NCI-H1417 treated with DMSO at 0.1 percent for 48 hours (cell line): ENCODE measurements at places on chromosomes 2 and 18.

- DNase-seq, result no peak
These were observed 40.5 kb upstream of the KIDINS220 start for GRCh38 chr2:8877894-8878293.

DNA sequence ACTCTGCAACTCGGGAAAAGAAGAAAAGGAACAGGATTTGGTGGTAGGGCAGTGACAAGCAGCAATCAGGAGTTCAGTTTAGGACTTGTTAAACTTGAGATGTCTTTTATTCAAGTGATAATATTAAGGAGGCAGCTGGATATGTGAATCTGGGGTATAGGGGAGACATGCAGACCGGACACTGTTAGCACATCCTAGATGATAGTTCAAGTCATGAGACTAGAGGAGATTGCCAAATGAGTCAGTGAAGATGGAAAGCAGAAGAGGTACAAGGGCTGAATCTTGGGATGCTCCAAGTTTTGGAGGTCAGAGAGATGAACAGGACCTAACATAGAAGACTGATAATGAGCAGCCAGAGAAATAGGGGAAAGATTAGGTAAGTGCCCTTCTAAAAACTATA is 69.5 kb upstream of the PSME4 start:
- no peak for DNase-seq

- no peak for DNase-seq
These were observed 211.8 kb upstream of the SLC14A2 start for GRCh38 chr18:45403341-45404049.

GRCh38 chr2:133045787-133046186 is 375.8 kb upstream of the LYPD1 start:
- DNase-seq, result no peak

GRCh38 chr18:10135302-10135926 is 221.6 kb downstream of the VAPA start:
- DNase-seq, result no peak

GRCh38 chr2:54952978-54953456 is 97.2 kb downstream of the RTN4 start:
- no peak for DNase-seq

DNA sequence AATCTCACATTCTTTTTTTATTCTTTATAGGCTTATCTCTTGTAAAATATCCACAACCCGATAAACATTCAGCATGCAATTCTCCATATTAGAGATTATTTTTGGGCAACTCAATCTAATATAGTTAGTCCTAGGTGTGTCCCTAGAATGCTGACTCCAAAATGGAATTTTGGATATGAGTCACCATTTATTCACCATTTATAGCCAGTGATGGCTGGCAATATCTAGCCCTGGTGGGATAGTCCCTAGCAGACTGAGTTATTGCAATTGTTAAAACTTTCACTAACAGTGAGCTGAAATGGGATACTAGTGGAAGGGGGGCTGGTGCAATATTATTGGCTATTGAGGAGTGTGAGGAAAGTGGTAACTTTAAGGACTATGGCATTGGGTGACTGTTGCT is 401.6 kb downstream of the SLC4A3 start:
- DNase-seq, result no peak

DNA sequence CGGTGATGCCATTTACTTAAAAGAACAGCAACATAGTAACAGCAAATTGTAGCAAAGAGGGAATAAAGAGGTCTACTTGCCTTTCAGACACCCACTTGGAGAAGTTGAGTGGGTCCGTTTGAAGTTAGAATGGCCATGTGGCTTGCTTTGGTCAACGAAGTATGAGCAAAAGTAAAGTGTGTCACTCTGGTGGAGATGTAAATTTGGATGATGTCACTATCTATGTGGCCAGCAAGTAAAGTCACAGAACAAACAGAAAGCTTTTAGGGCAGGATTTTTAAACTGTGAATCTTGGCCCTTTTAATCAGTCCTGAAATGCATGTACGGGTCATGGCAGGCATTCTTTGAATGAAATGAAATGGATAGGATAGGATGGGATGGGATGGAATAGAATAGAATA is 120.3 kb downstream of the PAX3 start:
- DNase-seq, result no peak

DNA sequence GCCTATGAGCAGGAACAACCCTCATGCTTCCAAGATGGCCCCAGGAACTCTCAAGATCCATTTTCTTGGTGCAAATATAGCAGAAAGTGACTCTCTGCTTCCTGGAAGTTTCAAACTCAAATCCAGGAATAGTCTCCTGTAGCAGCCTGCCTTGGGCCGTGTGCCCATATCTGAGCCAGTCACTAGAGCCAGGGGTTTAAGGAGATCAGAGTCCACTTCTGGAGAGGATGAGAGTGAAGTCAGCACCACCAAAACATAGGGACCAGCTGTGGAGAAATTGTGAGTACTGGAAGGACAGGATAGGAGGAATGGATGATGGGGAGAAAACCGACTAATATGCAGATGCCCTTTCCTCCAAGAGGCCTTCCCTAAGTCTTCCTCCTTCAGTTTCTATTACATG is 33.2 kb downstream of the PSD4 start:
- no peak for DNase-seq

- DNase-seq, result no peak
These were observed 159.5 kb upstream of the GYPC start for GRCh38 chr2:126496493-126496892.

DNA sequence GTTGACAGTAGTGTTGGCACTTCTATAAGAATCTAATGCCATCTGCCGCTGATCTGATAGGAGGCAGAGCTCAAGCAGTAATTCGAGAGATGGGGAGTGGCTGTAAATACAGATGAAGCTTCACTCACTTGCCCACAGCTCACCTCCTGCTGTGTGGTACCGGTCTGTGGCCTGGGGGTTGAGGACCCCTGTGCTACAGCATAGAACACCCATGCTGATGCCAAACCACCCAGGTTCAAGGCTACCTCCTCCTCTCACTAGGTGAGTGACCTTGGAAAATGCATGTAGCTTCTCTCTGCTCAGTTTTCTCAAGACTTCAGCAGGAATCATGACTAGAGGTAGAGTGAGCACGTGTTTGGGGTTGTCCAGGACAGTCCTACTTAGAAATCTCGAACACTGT is 263.4 kb downstream of the SH3BP4 start:
- no peak for DNase-seq

- DNase-seq, result no peak
These were observed 139.0 kb downstream of the MSH2 start for GRCh38 chr2:47541848-47542450.

DNA sequence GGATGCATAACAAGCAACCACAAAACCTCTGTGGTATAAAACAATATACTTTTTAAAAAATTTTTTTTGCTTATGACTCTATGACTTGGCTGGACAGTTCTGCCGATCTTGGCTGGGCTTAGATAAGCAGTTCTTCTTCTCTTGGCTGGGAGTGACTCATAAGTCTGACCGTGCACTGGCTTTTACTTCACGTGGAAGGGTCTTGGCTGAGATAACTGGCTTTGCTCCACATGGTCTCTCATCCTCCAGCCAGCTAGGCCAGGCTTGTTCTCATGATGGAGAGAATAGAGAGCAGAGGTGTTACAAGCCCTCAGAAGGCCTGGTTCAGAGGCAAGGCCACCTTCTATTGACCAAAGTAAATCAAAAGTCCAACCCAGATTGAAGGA is 178.9 kb upstream of the SERPINE2 start:
- no peak for DNase-seq

GRCh38 chr2:20469595-20469994 is 22.7 kb downstream of the RHOB start:
- no peak for DNase-seq

DNA sequence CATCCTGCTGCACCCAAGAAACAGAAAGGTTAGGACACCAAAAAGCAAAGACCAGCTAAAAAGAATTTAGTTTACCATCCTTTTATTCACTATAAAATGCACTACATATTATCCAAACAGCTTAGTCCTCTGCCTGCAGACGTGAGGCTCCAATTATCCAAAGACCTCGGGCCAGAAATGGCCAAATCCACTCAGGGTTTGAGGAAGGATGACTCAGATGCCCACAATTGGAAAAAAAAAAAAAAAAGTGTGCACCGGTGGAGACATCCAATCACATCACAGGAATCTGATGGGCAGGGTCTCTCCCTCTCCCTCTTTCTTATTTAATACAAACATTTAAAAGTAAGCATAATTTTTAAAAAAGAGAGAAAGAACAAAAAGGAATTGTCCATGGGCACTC is 65.7 kb downstream of the TRABD2A start:
- no peak for DNase-seq

DNA sequence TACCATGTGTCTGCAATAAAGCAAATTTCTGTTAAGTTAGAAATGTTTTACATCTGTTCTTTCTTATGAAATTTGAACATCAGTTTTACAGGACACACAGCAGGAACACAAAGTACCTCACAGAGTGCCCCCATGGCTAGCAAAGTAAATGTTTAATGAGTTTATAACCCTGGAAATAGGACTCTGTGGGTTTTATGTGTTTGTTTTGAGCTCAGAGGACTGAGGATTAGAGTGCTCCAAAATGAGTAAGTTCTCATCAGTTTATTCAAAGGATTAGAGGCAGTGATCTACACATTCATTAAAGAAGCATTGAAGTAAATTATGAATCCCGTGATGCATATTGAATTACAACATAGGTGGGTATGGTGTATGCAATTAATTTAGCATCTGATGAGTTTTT is 281.8 kb downstream of the GULP1 start:
- no peak for DNase-seq

GRCh38 chr2:147351784-147352183 is 493.0 kb upstream of the ACVR2A start:
- no peak for DNase-seq

DNA sequence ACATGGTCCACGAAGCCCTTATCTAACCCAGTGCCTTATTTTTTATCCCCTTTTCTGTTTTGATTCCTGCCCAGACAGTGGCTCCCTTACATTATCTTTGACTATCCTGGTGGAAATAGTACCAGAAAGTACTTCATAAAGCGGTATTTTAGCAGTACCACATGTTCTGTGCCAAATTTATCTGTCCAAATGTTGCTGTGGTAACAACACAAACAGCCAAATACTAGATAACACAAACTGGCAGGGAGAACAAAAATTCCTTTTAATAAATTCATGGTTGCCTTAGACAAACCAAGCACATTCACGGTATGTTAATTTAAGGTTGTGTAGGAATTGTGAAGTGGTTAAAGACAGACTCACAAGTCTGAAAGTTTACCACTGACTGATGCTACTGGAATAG is 187.9 kb upstream of the LHCGR start:
- DNase-seq, result no peak

GRCh38 chr18:67455890-67456501 is 60.5 kb downstream of the DSEL start:
- no peak for DNase-seq

DNA sequence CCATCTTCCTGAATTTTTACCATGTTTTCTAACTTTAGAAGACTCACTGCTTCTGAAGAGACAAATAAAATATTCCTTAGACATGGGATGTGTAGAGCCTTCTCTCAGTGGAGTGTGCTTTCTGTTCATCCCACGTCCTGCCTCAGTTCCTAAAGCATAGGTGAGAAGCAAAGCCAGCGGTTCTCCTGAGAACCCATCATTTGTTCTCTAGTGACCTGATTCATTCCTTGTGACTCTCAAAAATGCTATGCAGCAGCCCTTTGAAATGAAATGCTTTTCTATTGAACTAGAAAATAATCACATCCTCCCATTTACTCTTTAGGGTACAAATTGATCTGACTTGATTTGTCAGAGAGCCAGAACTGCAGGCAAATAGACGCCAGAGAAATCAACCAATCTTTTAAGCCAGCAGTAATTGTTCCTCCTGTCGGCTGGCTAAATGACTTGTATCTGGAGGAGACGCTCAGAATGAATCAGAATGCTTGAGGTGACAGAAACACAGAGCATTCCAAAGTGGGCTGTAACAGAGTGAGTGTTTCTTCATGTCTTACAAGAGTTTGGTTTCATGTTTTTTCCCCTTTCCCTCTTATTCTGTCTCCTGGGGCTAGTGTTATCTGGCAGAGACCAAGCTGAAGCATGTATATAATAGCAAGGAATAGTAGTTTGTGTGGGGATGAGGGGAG is 81.3 kb upstream of the TMEM178A start:
- DNase-seq, result no peak

GRCh38 chr2:152694161-152694661 is 23.1 kb downstream of the PRPF40A start:
- DNase-seq, result no peak

- no peak for DNase-seq
These were observed 119.6 kb upstream of the OTOS start for GRCh38 chr2:240259924-240260529.

- no peak for DNase-seq
These were observed 8.5 kb downstream of the HES6 start for GRCh38 chr2:238231251-238231793.

GRCh38 chr2:201580486-201580885 is 62.8 kb downstream of the TMEM237 start:
- no peak for DNase-seq

DNA sequence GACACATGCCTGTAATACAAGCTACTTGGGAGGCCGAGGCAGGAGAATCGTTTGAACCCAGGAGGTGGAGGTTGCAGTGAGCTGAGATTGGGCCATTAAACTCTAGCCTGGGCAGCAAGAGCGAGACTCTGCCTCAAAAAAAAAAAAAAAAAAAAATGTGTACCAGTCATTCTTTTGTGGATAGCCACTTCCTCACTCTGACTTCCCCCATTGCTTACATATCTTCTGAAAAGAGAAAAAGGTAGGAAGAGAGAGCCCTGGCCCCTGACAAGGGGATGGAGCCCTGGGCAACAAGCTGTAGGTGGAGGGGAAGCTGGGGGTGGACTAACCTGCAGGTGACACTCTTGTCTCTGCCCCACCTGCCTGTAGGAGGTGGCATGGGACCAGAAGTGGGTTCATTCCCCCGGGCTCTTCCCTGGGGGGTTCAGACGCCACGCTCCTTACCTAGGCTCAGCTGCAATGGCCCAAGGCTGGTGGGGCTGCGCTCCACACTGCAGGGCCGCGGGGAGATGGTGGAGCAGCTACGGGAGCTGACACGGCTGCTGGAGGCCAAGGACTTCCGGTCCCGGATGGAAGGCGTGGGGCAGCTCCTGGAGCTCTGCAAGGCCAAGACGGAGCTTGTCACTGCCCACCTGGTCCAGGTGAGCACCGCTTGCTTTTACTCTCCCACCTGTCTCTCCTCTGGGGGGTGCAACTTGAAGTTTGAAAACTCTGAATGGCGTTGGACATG is 39.1 kb downstream of the PCARE start:
- no peak for DNase-seq

DNA sequence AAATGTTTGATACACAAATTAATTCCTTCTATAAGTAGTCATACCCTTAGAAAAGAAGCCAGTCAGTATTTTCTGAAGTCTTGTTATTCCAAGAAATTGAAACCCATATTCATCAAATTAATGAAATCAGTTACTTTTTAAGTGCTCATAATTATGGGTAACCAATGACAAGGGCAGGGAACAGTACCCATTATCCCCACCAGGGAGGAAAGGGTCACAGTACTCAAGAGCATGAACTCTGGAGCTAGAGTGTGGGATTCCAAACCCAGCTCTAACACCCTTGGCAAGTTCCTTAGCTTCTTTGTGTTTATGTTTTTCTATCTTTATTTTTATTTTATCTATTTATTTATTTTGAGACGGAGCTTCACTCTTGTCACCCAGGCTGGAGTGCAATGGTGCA is 68.4 kb downstream of the CCDC148 start:
- no peak for DNase-seq

DNA sequence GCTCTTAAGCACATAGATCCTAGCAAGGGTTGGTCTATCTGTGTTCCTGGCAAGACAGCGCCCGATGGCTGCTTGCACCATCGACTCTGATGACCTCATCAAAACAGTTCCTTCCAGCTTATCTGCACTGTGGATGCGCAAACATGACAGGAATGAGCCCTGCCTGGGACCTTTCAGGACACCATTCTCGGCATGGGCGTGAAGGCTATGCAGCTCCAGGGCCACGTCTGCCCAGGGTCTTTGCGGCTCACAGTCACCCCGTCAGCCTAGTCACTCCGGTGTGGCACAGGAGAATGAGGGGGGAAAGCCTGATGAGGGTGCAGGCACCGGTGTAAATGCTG is 147.8 kb upstream of the TWIST2 start:
- DNase-seq, result no peak
